ENCODE measurements at places on chromosomes 4 and X. TPM values are rescaled to one million over a fixed set of nuclear protein-coding genes. Genes with fewer than 3 reads are reported as not detected.

The SLITRK2 gene
- polyA plus RNA-seq: 50.3 TPM

The SGMS2 gene
- polyA plus RNA-seq: 8.5 TPM

The GAGE12E gene
- polyA plus RNA-seq: not detected

The PRDM5 gene
- polyA plus RNA-seq: 11.8 TPM

The AFAP1 gene
- polyA plus RNA-seq: 0.98 TPM

The IL1RAPL1 gene
- polyA plus RNA-seq: 27.3 TPM

The FOXR2 gene
- polyA plus RNA-seq: not detected

The HTN3 gene
- not detected for polyA plus RNA-seq

The FGF13 gene
- not detected for polyA plus RNA-seq

The GLOD5 gene
- polyA plus RNA-seq: 3.0 TPM

The SLC38A5 gene
- polyA plus RNA-seq: not detected

The HGFAC gene
- not detected for polyA plus RNA-seq

The COMMD8 gene
- polyA plus RNA-seq: 136 TPM

The HNRNPDL gene
- polyA plus RNA-seq: 335 TPM

The MGARP gene
- polyA plus RNA-seq: 9.5 TPM

The TMSB15A gene
- not detected for polyA plus RNA-seq

The NSDHL gene
- polyA plus RNA-seq: 16.4 TPM

The CT45A10 gene
- polyA plus RNA-seq: not detected

The TCEAL2 gene
- polyA plus RNA-seq: 76.8 TPM

The LUZP4 gene
- not detected for polyA plus RNA-seq

The MUC7 gene
- not detected for polyA plus RNA-seq

The PAGE1 gene
- not detected for polyA plus RNA-seq

The CHIC2 gene
- 10.3 TPM for polyA plus RNA-seq

The DCHS2 gene
- polyA plus RNA-seq: 1.9 TPM

The GSX2 gene
- polyA plus RNA-seq: not detected

The GPR82 gene
- 0.42 TPM for polyA plus RNA-seq

The NIPAL1 gene
- 0.50 TPM for polyA plus RNA-seq

The CXCL9 gene
- not detected for polyA plus RNA-seq

The TMEM150C gene
- 0.78 TPM for polyA plus RNA-seq

The LINC00632 gene
- 485 TPM for polyA plus RNA-seq

The NDST3 gene
- polyA plus RNA-seq: 0.59 TPM

The CCNA2 gene
- polyA plus RNA-seq: 4.8 TPM

The CTBP1 gene
- 66.2 TPM for polyA plus RNA-seq

The XAGE1B gene
- not detected for polyA plus RNA-seq

The DGAT2L6 gene
- polyA plus RNA-seq: not detected

The UGT2B11 gene
- polyA plus RNA-seq: not detected

The PPEF2 gene
- not detected for polyA plus RNA-seq

The H2BW2 gene
- not detected for polyA plus RNA-seq

The NPY1R gene
- 20.3 TPM for polyA plus RNA-seq

The MAGEA11 gene
- not detected for polyA plus RNA-seq

The USP17L26 gene
- not detected for polyA plus RNA-seq

The CC2D2A gene
- 13.7 TPM for polyA plus RNA-seq

The C4orf51 gene
- not detected for polyA plus RNA-seq

The XAGE1A gene
- not detected for polyA plus RNA-seq

The NUP62CL gene
- polyA plus RNA-seq: 3.8 TPM

The UGT2B15 gene
- not detected for polyA plus RNA-seq

The FGA gene
- polyA plus RNA-seq: not detected

The NR3C2 gene
- polyA plus RNA-seq: 5.3 TPM

The PNMA5 gene
- not detected for polyA plus RNA-seq
